ENCODE measurements at places on chromosomes 5 and 9.

DNA sequence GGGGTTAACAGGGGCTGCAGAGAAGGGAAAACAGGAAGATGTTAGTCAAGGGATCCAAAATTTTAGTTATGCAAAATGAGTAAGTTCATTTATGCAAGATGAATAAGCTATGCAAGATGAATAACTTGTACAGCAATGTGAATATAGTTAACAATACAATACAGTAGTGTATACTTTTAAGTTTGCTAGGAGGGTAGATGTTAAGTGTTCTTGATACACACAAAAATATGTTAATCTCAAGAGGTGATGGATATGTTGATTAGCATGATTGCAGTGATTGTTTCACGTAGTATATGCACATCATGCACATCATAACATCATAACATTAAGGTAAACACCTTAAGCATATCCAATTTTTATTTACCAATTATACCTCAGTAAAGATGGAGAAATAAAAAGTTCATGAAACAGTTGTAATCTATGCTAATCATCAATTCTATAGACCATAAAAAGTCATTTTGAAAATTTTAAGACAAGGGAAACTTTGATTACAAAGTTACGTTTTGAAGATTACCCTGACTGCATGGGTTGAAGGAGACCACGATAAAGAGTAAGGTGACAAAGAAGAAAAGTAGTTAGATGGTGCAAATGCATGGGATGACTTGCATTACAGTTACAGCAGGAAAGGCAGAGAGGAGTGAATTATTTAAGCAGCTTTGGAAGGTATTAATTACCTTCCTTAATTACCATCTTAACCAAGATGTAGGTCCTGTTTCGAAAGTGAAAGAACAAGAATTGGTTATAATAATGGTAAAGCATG lies 31.4 kb downstream of the FAM174A start:
- no peak for DNase-seq

- DNase-seq, result no peak
Observed at GRCh38 chr5:127962491-127962890, 121.1 kb upstream of the SLC12A2 start.

DNA sequence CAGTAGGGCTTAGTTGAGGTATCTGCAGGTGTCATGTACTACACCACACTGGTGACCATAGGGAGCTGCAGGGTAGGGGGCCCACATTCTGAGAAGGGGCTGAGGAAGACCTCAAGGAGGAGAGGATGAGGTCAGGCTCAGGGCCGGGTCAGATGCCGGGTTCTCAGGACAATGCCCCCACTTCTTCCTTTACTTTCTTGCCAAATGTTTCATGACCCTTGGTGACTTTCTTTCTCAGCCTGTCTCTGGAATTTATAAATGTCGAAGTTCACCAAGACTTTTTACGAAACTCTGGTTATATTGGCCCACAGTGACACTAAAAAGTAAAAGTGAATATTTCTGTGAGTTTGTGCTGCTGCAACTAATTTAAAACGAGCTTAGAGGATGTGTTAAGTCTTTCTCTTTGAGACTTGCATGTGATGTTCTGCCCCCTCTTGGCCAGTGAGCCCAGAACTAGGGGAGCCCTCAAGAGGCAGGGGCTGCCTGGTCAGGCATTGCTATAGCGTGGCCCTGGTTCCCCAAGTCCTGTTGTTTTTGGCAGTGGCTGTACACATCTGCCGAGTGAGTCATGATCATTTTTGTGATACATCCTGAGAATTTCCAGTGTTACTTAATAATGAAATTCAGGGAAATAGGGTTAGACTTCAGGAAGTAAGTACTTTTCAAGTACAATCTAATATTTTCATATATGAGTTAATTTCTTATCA lies 11.2 kb downstream of the ACO1 start:
- DNase-seq, result no peak

DNA sequence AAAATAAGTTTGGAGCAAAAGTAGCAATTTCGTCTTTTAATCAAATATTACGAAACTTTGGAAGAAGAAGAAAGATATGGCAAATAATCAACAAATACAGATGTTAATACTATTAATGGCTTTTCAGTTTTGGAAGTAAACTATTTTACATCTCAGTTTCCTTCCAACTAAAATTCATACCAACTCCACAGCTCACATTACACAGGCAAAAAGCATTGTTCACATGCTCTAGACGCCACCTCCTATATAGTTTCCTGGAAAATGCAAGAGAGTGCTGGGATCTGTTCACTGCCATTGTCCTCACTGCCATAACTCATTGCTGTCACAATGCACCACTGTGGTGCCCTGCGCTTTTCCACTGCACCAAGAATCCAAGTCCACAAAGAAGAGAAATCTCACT lies 149.0 kb upstream of the FTMT start:
- DNase-seq, result no peak

GRCh38 chr5:91332267-91333045 lies 50.7 kb downstream of the ARRDC3 start:
- peak; percentile 87 for DNase-seq

- no peak for DNase-seq
Observed at GRCh38 chr9:68914751-68915150, 99.2 kb downstream of the PRKACG start.

GRCh38 chr9:113446323-113446740 lies 17.2 kb upstream of the RGS3 start:
- DNase-seq, result no peak

GRCh38 chr9:29456940-29457339 lies 1883.7 kb upstream of the C9orf72 start:
- no peak for DNase-seq

DNA sequence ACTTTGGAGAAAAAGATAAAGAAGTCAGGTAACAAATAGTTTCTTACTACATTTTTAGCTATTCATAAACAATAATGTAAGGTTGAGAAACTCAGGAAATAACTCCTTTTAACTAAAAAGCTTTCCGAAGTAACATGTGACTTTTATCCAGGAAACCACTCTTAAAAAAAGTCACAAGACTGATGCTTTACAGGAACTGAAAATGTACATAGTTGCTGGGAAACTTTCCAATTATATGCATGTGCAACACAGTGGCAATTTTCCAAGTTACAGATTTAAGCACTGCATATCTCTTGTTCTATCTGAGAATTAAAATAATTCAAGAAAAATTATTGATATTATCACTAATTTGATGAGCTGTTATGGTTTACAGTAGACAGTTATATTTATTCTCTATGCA lies 105.2 kb downstream of the CDH10 start:
- DNase-seq, result no peak

- DNase-seq, result no peak
Observed at GRCh38 chr5:81166430-81166829, 66.7 kb upstream of the CKMT2 start.

DNA sequence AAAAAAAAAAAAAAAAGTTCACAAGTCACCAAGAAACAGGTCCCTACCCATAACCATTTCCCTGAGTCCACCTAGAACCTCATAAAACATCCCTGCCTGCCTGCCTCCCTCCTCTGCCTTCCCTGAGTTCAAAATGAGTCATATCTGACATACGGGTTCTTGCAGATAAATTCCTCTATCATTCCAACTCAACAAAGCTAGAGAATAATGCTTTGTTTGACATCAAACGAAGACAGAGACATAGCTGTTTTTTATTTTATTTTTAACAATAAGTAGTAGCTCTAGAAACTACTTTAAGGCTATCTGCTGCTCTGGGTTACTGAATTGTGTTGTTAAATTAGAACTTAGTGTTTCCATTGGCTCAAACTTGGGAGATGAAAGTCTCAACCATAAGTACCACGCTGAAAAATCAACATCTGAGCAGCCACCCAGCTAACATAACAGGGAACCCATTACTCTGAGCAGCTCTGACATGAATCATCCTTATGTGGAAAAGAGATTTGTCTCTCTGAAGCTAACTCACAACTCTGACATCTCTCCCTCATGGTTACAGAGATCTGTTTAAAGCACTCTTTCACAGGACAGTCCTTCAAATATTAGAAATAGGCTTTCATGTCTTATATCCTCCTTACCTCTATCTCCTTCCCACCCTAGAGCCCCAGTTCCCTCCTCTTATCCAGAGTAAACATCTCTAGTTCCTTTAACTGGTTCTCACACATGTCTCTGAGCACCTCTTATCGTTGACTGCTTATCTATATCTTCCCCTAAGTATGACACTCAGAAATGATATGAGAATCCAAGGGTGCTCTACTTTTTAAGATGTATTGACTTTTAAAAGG lies 12.1 kb downstream of the TMEM245 start:
- DNase-seq, result peak; percentile 69

- DNase-seq, result no peak
Observed at GRCh38 chr5:31452314-31452713, 79.6 kb downstream of the DROSHA start.

- DNase-seq, result no peak
Observed at GRCh38 chr9:130042406-130042884, 544 bp downstream of the FNBP1 start.

- no peak for DNase-seq
Observed at GRCh38 chr5:98639274-98639673, 134.2 kb upstream of the RGMB start.

GRCh38 chr5:125229556-125229955 lies 483.1 kb upstream of the ZNF608 start:
- no peak for DNase-seq
